ENCODE measurements at places on chromosomes 12 and 14.

- peak; percentile 98 for DNase-seq
Observed at GRCh38 chr14:105020815-105021655, at the start of gene CDCA4. Gene CDCA4, minus strand, starts transcription at chr14:105021083. Its CDS starts 9,154 bp downstream, at chr14:105011929.

GRCh38 chr14:92540472-92541048 lies 27.0 kb downstream of the RIN3 start:
- no peak for DNase-seq

- DNase-seq = no peak
Observed at GRCh38 chr12:57893431-57894353, 47.2 kb upstream of the CTDSP2 start.

- DNase-seq = no peak
Observed at GRCh38 chr12:96587691-96588090, 98.3 kb downstream of the CFAP54 start.

DNA sequence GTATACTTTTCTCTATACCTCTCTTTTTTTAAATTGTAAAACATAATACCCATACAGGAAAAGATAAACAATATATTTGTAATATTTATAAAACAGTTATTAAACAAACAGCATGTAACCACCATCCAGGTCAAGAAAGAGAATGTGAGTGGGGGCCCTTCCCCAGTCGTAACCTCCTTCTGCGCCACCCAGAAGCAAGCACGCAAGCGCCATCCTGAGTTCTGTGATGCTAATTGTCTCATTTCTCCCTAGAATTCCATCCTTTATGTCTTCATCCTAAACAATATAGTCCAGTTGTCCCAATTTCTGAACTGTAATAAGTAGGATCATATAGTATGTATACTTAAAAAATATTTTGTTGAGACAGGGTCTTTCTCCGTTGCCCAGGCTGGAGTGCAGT lies 129.5 kb downstream of the EXOC5 start:
- DNase-seq = no peak

DNA sequence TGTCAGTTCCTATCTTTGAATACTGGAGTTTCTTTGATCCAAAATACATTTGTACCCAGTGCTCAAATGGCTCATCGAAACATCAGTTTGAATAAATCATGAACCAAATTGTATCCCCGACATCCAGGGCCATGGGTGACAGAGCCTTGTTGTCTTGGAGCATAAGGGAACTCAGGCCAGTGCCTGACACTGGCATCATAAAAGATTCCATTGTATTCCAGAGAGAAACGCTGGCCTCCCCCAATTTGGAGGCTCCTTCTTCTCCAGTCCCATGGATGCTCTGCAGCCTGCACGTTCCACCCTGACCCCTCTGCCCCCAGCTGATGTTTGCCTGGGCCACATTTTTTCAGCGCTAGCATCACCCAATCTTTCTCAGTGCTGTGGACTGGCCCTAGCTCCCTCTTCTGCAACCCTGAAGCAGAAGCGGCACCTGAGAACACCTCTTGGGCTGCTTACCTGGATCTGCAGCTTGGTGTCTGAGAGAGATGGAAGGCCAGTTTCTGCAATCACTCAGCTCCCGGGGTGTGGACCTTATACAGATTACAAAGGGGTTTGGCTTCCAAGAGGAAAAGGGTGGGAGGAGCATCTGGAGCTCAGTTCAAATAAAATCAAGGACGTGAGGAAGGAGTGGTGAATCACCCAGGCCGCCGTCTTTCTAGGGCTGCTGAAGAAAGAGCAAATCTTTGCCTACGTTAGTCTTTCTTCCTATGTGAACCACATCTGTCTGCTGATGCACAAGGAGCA lies at the start of gene RNASE1:
RNASE1 (minus strand) TSS at position 504 of the 744 bp plus-strand sequence. CDS start 776 bp downstream, outside the sequence.
- no peak for DNase-seq

DNA sequence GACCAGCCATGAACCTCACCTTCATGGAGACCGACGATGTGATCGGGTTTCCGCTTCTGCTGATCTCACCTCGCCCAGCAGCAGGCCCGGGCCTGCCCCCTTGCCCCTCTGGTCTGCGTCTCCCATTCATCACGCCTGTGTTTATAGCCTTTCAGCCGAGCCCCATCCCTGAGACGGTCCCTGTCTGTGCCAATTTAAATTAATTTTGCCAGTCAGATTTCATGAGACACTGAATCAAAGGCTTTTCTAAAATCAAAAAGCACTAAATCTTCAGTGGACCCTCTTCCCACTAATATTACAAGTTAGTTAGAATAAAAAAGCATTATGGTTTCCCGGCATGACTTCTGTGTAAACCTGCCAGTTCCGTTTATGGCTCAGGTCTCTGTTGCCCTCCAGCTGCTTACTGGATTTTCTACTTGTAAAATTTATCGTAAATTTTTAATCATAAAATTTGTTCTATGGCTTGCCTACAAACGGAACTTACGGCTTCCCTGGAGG lies 155.9 kb downstream of the ESRRB start:
- DNase-seq = no peak

GRCh38 chr12:91180582-91181395 lies 1.8 kb downstream of the DCN start:
- DNase-seq = no peak

- peak; percentile 38 for DNase-seq
Observed at GRCh38 chr12:96047229-96048211, 12.1 kb upstream of the LTA4H start.

DNA sequence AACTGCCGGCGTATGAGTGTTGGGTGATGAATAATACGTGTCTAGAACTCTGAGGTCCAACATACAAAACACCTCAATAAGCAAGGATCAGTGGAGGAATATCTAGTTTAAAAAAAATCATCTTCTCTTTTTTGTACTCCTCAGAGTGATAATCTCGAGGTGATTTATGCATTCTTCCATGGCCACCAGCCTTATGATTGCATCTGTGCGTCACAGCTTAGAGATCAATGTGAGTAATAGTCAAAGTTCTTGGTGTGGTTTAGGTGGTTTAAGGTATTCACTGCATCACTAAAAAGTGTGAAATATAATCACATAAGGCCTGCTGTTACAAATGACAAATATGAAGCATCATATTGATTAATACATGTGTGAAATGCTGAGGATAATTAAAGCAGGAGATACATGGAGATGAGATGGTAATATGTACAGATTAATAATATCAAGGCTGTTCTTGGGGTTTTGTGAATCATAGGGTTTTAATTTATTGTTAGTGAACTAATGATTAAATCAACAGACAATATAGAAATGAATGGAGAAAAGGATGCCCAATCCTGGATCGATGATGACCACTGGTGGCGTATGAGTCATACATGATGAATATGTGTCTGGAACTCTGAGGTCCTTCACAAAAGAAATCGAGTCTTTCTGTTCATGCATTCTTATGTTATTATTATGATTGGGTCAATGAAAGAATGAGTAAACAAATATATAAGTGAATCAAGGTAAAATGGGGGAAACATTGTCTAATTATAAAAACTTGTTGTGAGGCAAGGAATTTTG lies 68.8 kb upstream of the RTL1 start:
- DNase-seq = no peak

- no peak for DNase-seq
Observed at GRCh38 chr14:105408592-105408991, 10.3 kb downstream of the TEX22 start.

GRCh38 chr12:48832321-48833060 lies 14.2 kb downstream of the CACNB3 start:
- DNase-seq = no peak

DNA sequence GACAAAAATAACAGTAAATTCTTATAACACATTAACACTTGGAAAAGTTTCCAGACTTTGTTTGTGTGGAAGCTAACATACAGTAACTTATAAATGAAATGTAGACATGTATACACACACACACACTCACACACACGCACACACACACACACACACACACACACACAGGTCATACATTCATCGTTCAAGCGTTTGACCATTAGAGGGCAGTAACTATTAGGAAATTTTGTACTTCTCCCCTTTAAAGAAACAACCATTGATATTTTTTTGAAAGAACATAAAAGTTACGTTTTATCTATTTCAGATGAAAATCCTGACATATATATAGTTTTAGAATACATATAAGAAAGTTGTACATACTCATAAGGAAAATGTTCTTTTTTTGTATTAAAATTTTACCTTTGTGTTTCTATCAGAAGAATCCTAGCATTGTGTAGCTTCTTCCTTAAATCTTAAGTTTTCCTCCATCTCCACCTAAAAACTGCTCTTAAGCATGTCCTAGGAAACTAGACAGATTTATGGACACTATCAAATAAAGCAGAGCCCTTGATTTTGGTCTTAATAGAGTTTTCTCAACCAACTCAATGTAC lies 29.0 kb downstream of the PTPRQ start:
- DNase-seq = no peak

DNA sequence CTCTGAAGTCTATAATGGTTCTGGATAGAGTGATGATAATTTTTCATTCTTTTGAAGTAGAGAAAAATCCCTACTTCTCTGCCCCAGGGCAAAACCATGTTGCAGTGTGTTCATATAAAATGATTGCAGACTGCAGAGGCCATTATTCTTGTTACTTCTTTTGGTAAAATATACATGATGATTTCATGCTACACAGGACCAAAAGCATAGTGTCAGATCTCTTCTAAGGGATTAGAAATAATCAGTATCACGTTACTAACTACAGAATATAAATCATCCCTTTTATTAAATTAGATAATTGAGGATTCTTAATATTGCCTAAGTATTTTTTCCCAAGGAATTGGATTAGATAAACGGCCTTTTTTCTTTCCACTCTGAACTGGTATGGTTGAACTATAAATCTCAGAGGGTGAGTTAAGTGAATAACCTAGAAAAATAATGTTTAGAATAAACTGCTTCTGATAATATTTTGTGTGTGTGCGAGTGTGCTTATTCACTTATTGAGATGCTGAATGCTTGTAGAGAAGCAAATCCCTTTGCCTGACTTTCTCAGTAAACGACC lies 156.2 kb downstream of the EFCAB11 start:
- DNase-seq = no peak

DNA sequence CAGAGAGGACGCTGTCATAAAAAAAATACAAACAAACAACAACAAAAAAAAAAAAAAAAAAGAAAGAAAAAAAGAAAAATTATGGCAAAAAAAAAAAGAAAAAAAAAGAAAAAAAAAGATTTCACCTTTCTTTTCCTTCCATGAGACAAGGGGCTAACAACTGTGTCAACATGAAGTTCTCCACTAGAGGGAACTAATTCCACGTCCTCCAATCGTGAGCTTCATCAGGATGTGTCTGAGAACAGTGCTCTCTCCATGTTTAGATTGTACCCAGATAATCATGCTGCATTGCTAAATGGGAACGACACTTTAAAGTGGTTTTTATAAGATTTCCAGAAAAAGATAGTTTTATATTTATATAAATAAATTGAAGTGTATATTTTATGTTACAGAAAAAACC lies 96.2 kb upstream of the PTPRB start:
- DNase-seq = peak; percentile 31

DNA sequence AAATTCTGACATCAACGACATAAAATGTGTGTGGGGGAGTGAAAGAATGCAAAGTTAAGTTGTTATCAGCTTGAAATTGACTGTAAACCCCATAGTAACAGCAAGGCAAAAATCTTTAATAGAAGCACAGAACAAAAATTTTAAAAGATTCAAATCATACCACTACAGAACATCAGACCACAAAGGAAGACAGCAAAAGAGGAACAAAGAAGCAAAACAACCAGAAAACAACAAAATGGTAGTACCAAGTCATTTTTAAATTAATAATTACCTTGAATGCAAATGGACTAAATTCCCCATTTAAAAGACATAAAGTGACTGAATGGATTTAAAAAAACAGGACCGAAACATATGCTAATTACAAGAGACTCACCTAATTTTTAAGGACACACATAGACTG lies 31.3 kb downstream of the A2M start:
- no peak for DNase-seq

- no peak for DNase-seq
Observed at GRCh38 chr12:6703631-6704030, 3.0 kb upstream of the PIANP start.

DNA sequence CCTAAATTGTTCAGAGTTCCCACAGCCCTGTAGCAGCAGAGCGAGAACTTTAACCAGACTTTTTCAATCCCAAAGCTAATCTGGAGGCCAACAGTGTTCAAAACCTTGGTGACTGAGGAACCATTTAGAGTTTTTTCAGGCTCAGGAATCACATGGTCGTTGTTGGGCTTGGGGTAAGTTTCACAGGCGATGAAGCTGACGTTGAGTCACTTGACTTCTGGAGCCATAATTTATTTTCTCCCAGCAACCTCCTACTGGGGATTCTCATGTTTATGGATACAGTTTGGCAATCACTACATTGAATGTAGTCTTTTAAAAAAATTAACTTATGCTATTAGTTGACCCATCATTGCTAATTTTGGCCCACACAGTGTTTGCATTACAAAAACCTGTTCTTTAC lies 34.5 kb downstream of the SSPN start:
- no peak for DNase-seq

DNA sequence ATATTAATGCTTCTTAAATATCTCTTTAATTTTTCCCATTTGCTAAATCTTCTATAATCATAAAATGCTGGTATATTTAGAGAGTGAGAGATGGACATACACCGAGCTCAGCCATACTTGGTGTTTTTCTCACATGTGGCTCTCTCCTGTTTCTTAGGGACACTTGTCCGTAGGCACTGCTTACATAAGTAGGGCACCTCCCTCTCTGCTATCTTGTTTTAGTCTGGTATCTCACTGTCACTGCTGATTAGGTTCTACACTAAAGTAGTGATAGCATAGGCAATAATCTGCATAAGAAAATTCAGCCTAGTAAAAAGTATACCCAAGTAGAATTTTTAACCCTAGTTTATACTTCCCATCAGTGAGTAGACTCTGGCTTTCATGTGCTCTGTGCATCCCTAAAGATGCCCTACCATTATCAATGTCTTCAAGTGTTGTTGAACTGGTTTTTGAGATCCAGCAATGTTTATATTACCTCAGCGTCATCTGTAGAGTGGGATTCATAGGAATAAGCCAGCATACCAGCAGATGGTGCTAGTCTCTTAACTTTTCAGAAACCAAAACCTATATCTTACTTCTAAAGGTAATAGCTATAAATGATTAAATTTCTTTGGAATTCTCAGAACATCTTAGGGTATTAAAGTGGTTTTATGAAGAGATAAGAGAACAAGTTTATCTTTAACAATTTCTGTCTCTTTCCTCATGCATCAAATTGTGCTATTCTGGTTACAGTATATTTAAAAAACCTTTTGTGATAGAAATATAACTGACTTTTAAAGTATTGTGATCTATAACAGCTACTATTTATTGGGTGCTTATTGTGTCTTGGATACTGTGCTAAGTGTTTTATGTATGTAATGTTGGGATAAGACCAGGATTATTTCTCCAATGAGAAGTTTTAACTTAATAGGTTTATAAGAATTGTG lies 32.9 kb downstream of the ARID2 start:
- peak; percentile 37 for DNase-seq

GRCh38 chr12:87127272-87127671 lies 871.1 kb upstream of the MGAT4C start:
- no peak for DNase-seq
